ENCODE measurements at places on chromosomes 6 and 20.

- DNase-seq: no peak
Observed at GRCh38 chr20:46683939-46684750, 5.1 kb downstream of the TP53RK start.

DNA sequence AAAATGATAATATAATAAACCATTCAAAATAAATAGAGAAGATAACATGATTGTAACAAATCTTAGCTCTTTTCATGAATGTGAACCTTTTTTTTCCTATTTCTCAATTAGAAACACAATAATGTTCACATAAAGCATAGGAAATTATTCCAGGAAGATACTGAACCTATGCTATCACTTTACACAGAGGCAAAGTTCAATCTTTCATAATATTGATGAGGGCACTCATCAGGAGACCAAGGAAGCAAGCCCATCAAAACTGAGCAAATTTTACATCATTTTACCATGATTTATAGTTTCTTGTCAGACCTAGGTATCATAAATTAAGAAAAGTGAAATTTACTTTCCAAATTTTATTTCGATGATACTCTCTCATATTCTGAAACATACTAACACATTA is 938.5 kb downstream of the TBC1D32 start:
- no peak for DNase-seq

- no peak for DNase-seq
Observed at GRCh38 chr6:90284236-90285041, 12.2 kb downstream of the BACH2 start.

DNA sequence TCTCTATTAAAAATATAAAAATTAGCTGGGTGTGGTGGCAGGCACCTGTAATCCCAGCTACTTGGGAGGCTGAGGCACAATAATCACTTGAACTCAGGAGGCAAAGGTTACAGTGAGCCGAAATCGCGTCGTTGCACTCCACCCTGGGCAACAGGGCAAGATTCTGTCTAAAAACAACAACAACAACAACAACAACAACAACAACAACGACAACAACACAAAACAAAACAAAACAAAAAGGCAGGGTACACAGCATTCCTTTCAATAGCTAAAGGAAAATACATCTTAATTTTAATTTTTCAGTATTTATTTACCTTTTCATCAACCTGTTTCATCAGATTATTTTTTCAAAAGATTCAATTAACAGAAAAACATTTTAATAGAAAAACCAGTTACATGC is 28.4 kb downstream of the SRPK1 start:
- no peak for DNase-seq

- DNase-seq: no peak
Observed at GRCh38 chr6:105898286-105898685, 187.8 kb upstream of the PRDM1 start.

Measured in effector CD4-positive, alpha-beta T cell (primary cell).